Fibroblast of the aortic adventitia (primary cell): ENCODE measurements at places on chromosomes 1 and 21. TPM values are rescaled to one million over a fixed set of nuclear protein-coding genes. Genes with fewer than 3 reads are reported as not detected.

TFF3 gene
- not detected in 2 replicates for total RNA-seq

CELA3B gene
- not detected in 2 replicates for total RNA-seq

- peak; percentile 53 for DNase-seq
These were observed 28.0 kb upstream of the FOXO6 start for GRCh38 chr1:41333146-41333784.

ANKRD34A gene
- total RNA-seq: 0.65 and 0.99 TPM in 2 replicates

LDLRAP1 gene
- 5.3 and 12.4 TPM in 2 replicates for total RNA-seq

CELA2A gene
- total RNA-seq: not detected in 2 replicates

DNA sequence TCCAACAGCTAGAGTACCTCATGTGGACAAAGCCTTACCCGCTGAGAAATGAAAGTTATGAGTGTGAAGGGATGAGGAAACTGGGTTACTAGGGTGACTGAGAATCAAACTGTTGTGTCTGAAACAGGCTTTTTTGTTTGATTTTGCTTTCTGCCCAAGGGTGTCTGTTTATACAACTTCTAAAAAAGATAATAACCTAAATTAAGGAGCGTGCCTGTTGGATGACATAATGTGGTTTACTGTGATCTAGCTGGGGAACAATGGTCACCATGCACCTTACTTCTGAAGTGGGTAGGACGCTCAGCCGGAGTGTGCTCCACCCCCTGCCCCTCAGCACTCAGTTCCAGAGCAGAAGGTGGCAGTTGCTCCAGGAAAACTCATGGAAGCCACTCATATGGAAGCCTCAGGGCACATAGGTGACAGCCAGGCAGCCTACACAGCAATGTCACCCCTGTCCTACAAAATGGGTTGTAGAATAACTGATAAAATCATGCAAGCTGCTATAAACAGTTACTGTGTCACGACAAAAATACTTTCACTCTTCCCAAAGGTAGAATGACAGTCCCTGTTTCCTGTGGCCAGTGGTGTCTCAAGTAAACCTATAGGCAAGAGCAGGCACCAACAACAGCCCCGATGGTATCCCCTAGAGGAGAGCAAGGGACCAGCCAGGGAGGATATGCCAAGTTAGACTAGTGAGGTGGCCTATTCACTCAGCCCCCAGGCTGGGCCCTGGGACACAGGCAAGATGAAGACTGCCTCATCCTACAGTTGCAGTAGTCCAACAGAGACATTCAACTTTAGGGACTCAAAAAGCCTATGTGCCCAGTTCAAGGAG is 29.3 kb downstream of the SIPA1L2 start:
- no peak for DNase-seq
